SJSA1 (cell line): ENCODE measurements at places on chromosomes 1 and 21. TPM values are rescaled to one million over a fixed set of nuclear protein-coding genes. Genes with fewer than 3 reads are reported as not detected.
A peak's percentile ranks its signal among the peaks of the same experiment; 100 is the strongest.

DNA sequence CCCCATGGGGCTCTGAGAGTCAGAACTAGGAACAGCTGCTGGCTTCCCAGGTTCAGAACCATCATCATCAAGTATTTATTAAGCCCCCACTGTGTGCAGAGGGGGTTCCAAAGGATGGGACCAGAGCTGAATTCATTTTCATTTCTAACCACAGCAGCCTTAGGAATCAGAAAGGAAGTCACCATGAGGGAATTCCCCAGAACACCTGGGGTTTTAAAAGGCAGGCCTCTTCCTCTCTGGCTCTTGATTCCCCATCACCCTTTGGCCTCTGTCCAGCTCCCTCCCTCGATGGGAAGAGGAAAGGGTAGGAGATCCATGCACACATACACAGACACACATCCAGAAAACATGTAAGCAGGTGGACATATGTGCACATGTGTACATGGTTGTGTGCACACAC lies 1.3 kb upstream of the KCNN3 start:
- no peak overlapping the region for H3K27ac ChIP-seq
- peaks cover 30% of the 10 kb centered on the region for H3K27me3 ChIP-seq
- no peak overlapping the region for H3K4me3 ChIP-seq
- no peaks in the 10 kb centered on the region for H3K36me3 ChIP-seq
- no peak for DNase-seq
- peaks cover 31% of the 10 kb centered on the region for H3K4me1 ChIP-seq

GRCh38 chr1:57959531-57960241 lies 535.8 kb upstream of the DAB1 start:
- no peak overlapping the region for H3K4me3 ChIP-seq
- DNase-seq = no peak
- no peaks in the 10 kb centered on the region for H3K36me3 ChIP-seq
- no peaks in the 10 kb centered on the region for H3K4me1 ChIP-seq
- H3K27me3 ChIP-seq = no peaks in the 10 kb centered on the region
- H3K27ac ChIP-seq = no peak overlapping the region

BCAS2 gene
- total RNA-seq = 64.7 and 79.5 TPM in 2 replicates

DNA sequence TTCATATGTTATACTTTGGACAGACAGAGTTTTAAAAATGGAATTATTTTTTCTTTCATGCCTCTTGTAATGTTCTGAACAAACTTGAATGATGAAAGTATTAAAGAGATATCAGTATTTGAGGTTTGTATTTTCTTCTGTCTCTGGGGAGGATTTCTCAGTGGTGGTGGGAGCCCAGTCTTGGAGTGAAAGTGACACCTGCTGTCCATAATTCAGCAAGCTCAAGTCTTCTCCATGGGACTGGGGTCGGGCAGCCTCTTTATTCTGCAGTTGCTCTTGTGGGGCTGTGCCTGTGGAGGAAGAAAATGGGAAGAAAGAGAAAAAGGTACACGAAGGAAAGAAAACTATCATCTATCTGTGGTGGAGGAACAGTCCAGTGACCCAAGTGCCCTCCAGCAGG lies 56.1 kb downstream of the SMYD2 start:
- H3K4me3 ChIP-seq = no peak overlapping the region
- H3K4me1 ChIP-seq = peaks cover 31% of the 10 kb centered on the region
- H3K27me3 ChIP-seq = no peaks in the 10 kb centered on the region
- H3K36me3 ChIP-seq = peaks cover 22% of the 10 kb centered on the region
- no peak overlapping the region for H3K27ac ChIP-seq
- no peak for DNase-seq

DNA sequence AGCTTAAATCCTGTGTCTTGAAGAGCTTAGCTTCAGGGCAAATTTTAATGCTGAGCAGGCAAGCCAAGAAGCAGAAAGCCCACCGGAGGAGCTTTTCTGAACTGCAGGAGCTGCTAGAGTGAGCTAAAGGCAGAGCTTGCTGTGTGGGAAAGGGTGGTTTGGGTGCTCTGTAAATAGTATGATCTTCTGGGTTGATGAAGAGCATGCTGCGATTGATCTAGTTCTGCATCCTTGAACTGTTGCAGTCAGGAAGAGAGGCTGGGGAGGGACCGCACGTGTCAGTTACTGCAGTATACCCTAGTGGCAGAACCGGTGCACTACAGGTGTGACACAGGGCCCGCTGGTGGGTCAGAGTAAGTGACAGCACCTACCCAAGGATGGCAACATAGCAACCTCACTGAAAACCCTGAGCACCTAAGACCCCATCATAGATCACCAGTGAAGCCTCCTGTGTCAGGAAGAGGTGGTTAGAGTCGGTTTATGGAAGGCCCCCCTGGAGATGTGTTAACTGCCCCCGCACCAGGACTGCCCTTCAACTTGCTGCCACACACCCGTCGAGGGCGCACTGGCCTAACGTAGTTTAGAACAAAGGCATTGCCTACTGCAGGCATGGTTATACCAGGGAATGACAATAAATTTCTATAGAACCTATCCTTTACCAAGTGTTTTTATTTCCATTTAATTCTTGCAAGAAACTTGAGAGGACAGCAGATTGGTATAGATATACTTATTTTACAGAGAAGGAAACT lies 146.0 kb upstream of the KIAA0040 start:
- no peaks in the 10 kb centered on the region for H3K4me1 ChIP-seq
- DNase-seq = no peak
- H3K4me3 ChIP-seq = no peak overlapping the region
- peaks cover 8% of the 10 kb centered on the region; the same call in 1 of the 2 replicates for H3K27me3 ChIP-seq
- no peak overlapping the region for H3K27ac ChIP-seq
- no peaks in the 10 kb centered on the region for H3K36me3 ChIP-seq

GRCh38 chr1:7582460-7582972 lies 188.6 kb upstream of the VAMP3 start:
- no peak overlapping the region for H3K27ac ChIP-seq
- no peak for DNase-seq
- H3K4me1 ChIP-seq = no peaks in the 10 kb centered on the region
- no peak overlapping the region for H3K4me3 ChIP-seq

UBXN10 gene
- not detected in 2 replicates for total RNA-seq

- H3K4me3 ChIP-seq = no peak overlapping the region
- no peak for DNase-seq
- H3K36me3 ChIP-seq = no peaks in the 10 kb centered on the region
- H3K4me1 ChIP-seq = no peaks in the 10 kb centered on the region
- no peak overlapping the region for H3K27ac ChIP-seq
- H3K27me3 ChIP-seq = no peaks in the 10 kb centered on the region
These were observed 139.5 kb upstream of the SAMSN1 start for GRCh38 chr21:14685568-14685967.

SERPINC1 gene
- total RNA-seq = 0.34 TPM in 1 of 2 replicates, not detected in the other

DNA sequence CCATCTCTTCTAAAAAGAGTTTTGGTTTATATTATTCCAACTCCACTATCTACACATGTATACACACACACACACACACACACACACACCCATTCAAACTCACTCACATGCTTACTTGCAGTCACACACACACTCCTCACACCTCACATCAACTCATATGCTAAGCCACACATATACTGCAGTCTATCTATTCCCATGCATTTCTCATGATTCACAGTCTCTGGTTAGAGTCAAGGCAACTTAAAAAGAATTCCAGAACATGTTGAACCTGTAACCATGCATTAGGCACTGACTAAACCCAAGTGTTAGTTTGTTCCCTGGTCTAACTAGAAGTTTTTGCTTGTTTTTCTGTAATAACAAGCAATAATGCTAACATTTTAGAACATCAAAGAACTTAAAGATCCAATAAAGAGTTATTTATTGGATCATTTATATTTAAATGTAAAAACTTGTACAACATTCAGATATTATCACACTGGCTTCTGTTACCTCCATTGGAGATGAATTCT lies 931.1 kb downstream of the PLA2G4A start:
- no peaks in the 10 kb centered on the region for H3K36me3 ChIP-seq
- no peaks in the 10 kb centered on the region for H3K4me1 ChIP-seq
- no peak overlapping the region for H3K27ac ChIP-seq

GRCh38 chr1:243559575-243560162 lies 290.4 kb downstream of the AKT3 start:
- peak overlapping the region; percentile 30 for H3K27ac ChIP-seq
- H3K4me1 ChIP-seq = peaks cover 10% of the 10 kb centered on the region
- peaks cover 25% of the 10 kb centered on the region for H3K36me3 ChIP-seq
- no peak for DNase-seq
- H3K4me3 ChIP-seq = no peak overlapping the region
- no peaks in the 10 kb centered on the region for H3K27me3 ChIP-seq

DNA sequence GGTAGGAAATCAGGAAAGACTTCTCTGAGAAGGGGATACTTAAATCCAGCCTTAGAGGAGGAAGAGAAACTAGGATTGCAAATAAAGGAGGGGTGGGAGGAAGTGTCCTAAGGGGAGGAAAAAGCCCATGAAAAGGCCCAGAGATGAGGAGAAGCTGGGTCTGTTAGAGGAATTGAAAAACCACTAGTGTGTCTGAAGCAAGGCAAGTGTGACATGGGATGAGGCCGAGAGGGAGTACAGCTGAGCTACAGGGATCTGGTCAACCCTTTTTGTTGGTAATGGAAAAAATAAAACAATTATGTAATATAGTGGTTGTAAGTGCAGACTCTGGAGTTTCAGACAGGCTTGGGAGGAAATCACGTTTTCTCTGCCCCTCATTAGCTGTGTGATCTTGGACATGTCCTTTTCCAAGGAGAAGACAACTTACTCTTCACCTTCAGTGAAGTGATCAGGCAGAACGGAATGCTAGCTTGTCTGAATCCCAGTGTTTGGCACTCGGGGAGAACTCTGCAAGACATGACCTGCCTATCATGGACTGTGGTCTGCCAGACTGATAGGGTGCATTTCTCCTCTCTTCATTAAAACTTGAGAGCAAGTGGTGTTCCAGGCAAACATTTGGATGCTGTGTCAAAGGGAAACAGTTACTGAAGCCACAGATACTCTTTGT lies 7.4 kb upstream of the S100A10 start:
- H3K27me3 ChIP-seq = no peaks in the 10 kb centered on the region
- no peaks in the 10 kb centered on the region for H3K36me3 ChIP-seq
- no peak overlapping the region for H3K27ac ChIP-seq
- H3K4me3 ChIP-seq = no peak overlapping the region
- H3K4me1 ChIP-seq = peaks cover 15% of the 10 kb centered on the region

- no peak overlapping the region for H3K27ac ChIP-seq
- H3K4me1 ChIP-seq = peaks cover 15% of the 10 kb centered on the region
- no peak overlapping the region for H3K4me3 ChIP-seq
- H3K36me3 ChIP-seq = peaks cover 13% of the 10 kb centered on the region
- no peak for DNase-seq
These were observed 550 bp downstream of the RXFP4 start for GRCh38 chr1:155941845-155942531.

- no peak overlapping the region for H3K4me3 ChIP-seq
- H3K4me1 ChIP-seq = no peaks in the 10 kb centered on the region
- no peak for DNase-seq
- H3K27ac ChIP-seq = no peak overlapping the region
- H3K36me3 ChIP-seq = no peaks in the 10 kb centered on the region
These were observed 63.9 kb downstream of the TRIM11 start for GRCh38 chr1:228342627-228343190.

- peaks cover 6% of the 10 kb centered on the region; the same call in 1 of the 2 replicates for H3K36me3 ChIP-seq
- H3K27me3 ChIP-seq = no peaks in the 10 kb centered on the region
- no peak overlapping the region for H3K4me3 ChIP-seq
- peaks cover 37% of the 10 kb centered on the region for H3K4me1 ChIP-seq
These were observed 47.8 kb upstream of the ECE1 start for GRCh38 chr1:21337928-21338572.

GRCh38 chr21:41479686-41480085 lies 28.3 kb downstream of the TMPRSS2 start:
- H3K27ac ChIP-seq = no peak overlapping the region
- H3K27me3 ChIP-seq = no peaks in the 10 kb centered on the region
- H3K36me3 ChIP-seq = no peaks in the 10 kb centered on the region
- H3K4me3 ChIP-seq = no peak overlapping the region
- no peak for DNase-seq
- H3K4me1 ChIP-seq = peaks cover 23% of the 10 kb centered on the region

DNA sequence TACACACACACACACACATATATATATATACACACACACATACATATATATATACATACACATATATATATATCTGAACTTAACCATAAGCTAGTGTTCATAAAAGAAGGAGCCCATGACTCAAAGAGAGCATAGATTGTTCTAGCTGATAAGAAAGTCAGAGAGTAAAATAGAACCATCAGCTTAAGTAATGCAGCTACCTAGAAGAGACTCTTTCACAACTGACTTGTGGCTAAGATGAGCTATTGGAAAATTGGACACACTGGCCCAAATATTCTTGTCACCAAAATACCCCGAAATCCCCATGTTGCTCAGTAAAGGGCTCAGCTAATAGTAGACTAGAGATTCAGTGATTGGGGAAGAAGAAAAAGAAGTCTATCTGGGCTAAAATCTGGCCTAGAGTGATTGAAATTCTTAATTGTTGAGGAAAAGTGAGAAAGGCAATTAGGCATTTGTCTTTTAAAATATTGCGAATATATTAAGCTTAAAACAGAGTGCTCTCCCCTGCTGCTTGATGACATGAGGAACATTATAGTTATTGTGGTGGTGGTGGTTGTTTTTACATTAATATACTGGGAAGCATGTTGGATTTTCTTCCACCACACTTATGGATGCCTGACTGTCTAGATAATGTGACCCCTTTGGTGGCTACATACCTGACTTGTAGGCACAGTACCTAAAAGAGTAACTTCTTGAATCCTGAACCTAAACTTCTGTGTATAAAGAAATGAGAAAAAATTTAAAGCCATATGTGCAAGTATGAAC lies 6.3 kb downstream of the SLAMF1 start:
- H3K27ac ChIP-seq = no peak overlapping the region
- DNase-seq = no peak
- 0 out of 2 replicates have a peak, but pooled peaks cover 3% of the 10 kb centered on the region for H3K27me3 ChIP-seq
- 0 out of 2 replicates have a peak, but pooled peaks cover 4% of the 10 kb centered on the region for H3K4me1 ChIP-seq
- no peak overlapping the region for H3K4me3 ChIP-seq

LIN28A gene
- total RNA-seq = not detected in 2 replicates

- H3K4me3 ChIP-seq = no peak overlapping the region
- no peak overlapping the region for H3K27ac ChIP-seq
- no peaks in the 10 kb centered on the region for H3K27me3 ChIP-seq
- no peaks in the 10 kb centered on the region for H3K36me3 ChIP-seq
- DNase-seq = no peak
These were observed 91.9 kb upstream of the IRF2BP2 start for GRCh38 chr1:234701737-234702341.

- H3K27ac ChIP-seq = no peak overlapping the region
- H3K4me3 ChIP-seq = no peak overlapping the region
- H3K36me3 ChIP-seq = peaks cover 88% of the 10 kb centered on the region
- H3K27me3 ChIP-seq = no peaks in the 10 kb centered on the region
These were observed 8.7 kb upstream of the HAX1 start for GRCh38 chr1:154263465-154264332.

DNA sequence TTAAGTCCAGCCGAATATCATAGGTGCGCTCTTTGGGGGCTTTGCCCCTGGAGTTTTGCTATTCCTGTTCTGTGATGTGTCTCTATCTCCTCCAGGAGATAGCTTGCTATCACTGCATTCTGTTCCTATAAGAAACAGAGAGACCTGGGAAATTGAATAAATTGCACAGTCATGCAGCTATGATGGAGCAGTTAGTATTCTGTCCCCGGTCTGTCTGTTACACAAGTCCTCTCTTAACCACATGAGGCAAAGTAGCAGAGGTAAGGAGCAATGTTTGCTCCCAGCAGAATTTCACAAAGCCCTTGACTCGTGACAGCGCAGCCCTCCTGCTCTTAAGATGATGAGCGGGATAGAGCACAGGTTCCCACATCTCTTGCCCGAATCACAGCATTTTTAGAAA lies 63.9 kb upstream of the GRHL3 start:
- 0 out of 2 replicates have a peak, but pooled peaks cover 2% of the 10 kb centered on the region for H3K27me3 ChIP-seq
- H3K4me1 ChIP-seq = no peaks in the 10 kb centered on the region; the same call in 1 of the 2 replicates
- DNase-seq = no peak
- H3K27ac ChIP-seq = no peak overlapping the region

FASLG gene
- total RNA-seq = not detected in 2 replicates

LCE1D gene
- not detected in 2 replicates for total RNA-seq

LCE2B gene
- total RNA-seq = not detected in 2 replicates
